Natural killer cell (primary cell): ENCODE measurements at places on chromosomes 1 and 21. TPM values are rescaled to one million over a fixed set of nuclear protein-coding genes. Genes with fewer than 3 reads are reported as not detected.

The OR2T3 gene
- total RNA-seq: not detected

The S100A14 gene
- total RNA-seq: not detected

The ASPM gene
- total RNA-seq: 1.1 TPM

The HCN3 gene
- total RNA-seq: 3.4 TPM

The S100A1 gene
- total RNA-seq: not detected

The LEMD1 gene
- not detected for total RNA-seq

The SYCP1 gene
- total RNA-seq: not detected

The SFT2D2 gene
- total RNA-seq: 116 TPM

The TRABD2B gene
- not detected for total RNA-seq

The LRP8 gene
- total RNA-seq: 23.2 TPM

The PRELP gene
- not detected for total RNA-seq

The GPATCH2 gene
- total RNA-seq: 10.4 TPM

The RPE65 gene
- not detected for total RNA-seq

GRCh38 chr1:228010921-228011320 lies 4.1 kb downstream of the WNT3A start:
- DNase-seq: no peak
- no peak overlapping the region for H3K27ac ChIP-seq
- H3K27me3 ChIP-seq: peaks cover 2% of the 10 kb centered on the region
- H3K4me3 ChIP-seq: no peak overlapping the region

DNA sequence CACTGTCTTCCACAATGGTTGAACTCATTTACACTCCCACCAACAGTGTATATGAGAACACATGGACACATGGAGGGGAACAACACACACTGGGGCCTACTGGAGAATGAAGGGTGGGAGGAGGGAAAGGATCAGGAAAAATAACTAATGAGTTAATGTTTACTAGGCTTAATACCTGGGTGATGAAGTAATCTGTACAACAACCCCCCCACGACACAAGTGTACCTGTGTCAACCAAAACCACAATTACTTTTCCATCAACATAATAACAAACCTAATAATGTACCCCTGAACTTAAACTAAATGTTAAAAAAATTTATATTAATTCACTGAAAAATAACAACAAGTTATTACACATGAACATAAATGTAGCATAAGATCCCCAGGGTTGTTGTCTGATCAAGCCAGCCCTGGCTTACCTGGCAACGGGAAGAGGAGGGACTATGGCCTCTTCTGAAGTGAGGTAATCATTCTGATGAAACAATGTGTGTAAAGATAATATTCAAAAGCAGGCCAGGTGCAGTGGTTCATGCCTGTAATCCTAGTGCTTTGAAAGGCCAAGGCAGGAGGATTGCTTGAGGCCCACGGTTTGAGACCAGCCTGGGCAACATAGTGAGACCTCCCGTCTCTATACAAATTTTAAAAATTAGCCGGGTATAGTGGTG lies 40.8 kb upstream of the HEATR1 start:
- H3K4me3 ChIP-seq: no peak overlapping the region
- DNase-seq: no peak
- H3K27ac ChIP-seq: no peak overlapping the region

- DNase-seq: no peak
- no peak overlapping the region for H3K27ac ChIP-seq
- no peak overlapping the region for H3K4me3 ChIP-seq
- no peaks in the 10 kb centered on the region for H3K4me1 ChIP-seq
Measured at GRCh38 chr1:97145321-97145956, 423.9 kb downstream of the PTBP2 start.

DNA sequence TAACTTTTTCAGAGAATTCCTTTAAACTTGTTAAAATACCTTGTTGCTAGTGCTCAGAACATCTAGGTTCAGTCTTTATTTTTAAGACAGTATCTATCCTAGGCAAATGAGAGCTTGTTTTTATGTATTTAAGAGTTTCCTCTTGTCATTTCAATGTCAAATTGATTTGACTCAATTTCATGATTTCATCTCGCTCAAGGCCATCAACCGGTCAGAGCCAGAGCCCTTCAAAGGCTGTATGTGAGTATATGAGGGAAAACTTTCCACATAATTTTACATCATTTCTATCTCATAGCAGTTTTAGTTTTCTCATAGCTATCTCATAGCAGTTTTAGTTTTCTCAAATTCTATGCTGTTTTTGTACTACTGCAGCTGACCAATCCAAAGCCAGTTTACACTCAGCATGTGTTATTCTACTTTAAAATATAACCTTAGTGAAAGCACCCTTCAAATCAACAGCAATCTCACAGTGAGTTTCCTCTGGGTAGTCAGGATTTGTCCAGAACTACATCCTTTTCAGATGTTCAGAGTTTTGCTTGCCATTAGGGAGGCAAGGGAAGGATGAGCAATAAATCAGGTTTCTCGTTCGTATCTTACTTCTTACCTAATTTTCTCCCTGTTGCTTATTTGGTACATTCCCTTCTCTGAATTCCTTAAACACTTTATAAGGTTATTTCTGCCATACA lies 12.7 kb downstream of the HNRNPU start:
- H3K4me1 ChIP-seq: peaks cover 7% of the 10 kb centered on the region
- DNase-seq: no peak
- no peak overlapping the region for H3K4me3 ChIP-seq
- H3K36me3 ChIP-seq: peaks cover 92% of the 10 kb centered on the region

DNA sequence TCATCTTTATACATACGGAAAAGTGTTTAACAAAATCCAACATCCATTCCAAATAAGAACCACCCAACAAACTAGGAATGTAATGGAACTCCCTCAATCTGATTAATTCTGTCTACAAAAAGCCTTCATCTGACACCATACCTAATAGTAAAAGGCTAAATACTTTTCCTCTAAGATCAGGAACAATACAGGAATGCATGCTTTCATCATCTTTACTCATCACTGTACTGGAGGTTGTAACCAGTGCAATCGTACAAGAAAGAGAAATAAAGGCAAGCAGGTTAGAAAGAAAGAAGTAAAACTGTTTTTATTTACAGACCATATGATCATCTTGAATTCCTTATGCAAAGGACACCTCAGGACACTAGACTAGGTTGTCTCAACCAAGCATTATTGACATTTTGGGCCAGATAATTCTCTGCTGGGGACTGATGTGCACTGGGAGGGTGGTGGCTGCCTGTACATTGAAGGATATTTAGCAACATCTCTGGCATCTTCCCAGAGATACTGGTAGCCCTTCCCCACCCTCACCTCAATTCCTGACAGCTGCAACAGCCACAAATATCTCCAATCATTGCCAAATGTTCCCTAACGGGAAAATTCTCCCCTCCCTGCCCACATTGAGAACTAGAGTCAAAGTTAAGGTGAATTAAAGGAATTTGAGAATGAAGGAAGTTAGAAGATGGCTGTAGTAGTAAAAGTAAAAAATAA lies 30.6 kb upstream of the INSL5 start:
- no peak overlapping the region for H3K4me3 ChIP-seq
- no peaks in the 10 kb centered on the region for H3K4me1 ChIP-seq
- no peak overlapping the region for H3K27ac ChIP-seq
- no peaks in the 10 kb centered on the region for H3K36me3 ChIP-seq
- H3K27me3 ChIP-seq: no peaks in the 10 kb centered on the region

- H3K27me3 ChIP-seq: no peaks in the 10 kb centered on the region
- H3K4me3 ChIP-seq: no peak overlapping the region
- H3K4me1 ChIP-seq: no peaks in the 10 kb centered on the region
- H3K27ac ChIP-seq: no peak overlapping the region
Measured at GRCh38 chr1:170377896-170378634, 153.9 kb upstream of the GORAB start.

GRCh38 chr1:77533660-77534305 lies 148.7 kb downstream of the ZZZ3 start:
- H3K27ac ChIP-seq: no peak overlapping the region
- H3K4me3 ChIP-seq: no peak overlapping the region
- DNase-seq: peak; percentile 42
- peaks cover 9% of the 10 kb centered on the region for H3K4me1 ChIP-seq

GRCh38 chr1:91718368-91718767 lies 167.6 kb downstream of the TGFBR3 start:
- peaks cover 78% of the 10 kb centered on the region for H3K36me3 ChIP-seq
- no peak for DNase-seq
- peaks cover 12% of the 10 kb centered on the region for H3K4me1 ChIP-seq
- no peak overlapping the region for H3K27ac ChIP-seq
- H3K4me3 ChIP-seq: no peak overlapping the region

GRCh38 chr21:41717573-41718330 lies 49.1 kb downstream of the RIPK4 start:
- H3K4me1 ChIP-seq: no peaks in the 10 kb centered on the region
- H3K27me3 ChIP-seq: peaks cover 5% of the 10 kb centered on the region
- H3K36me3 ChIP-seq: no peaks in the 10 kb centered on the region
- no peak overlapping the region for H3K27ac ChIP-seq

DNA sequence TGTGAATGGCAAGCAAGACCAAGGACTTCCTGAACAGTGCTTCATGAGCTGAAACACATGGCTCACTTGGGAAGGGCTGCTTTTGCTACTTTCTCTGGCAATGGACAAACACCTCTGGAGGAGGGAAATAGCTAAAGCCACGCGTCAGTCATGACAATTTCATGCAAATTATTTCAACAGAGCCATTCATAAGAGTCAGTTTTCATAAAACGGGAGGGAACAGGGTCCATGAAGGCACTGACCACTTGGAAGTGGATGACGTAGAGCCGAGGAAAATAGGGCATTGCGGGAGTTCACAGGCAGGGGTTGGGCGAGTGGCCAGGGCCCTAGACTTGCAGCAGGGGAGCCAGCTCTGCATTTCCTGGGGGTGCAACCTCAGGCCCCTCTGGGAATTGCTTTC lies 43.9 kb downstream of the SDC3 start:
- no peak overlapping the region for H3K4me3 ChIP-seq
- DNase-seq: no peak
- no peak overlapping the region for H3K27ac ChIP-seq

- peak; percentile 49 for DNase-seq
- no peaks in the 10 kb centered on the region for H3K27me3 ChIP-seq
- H3K36me3 ChIP-seq: no peaks in the 10 kb centered on the region
- H3K4me3 ChIP-seq: no peak overlapping the region
- H3K4me1 ChIP-seq: peaks cover 26% of the 10 kb centered on the region
Measured at GRCh38 chr1:36606641-36607262, 124.0 kb upstream of the CSF3R start.

- no peaks in the 10 kb centered on the region for H3K27me3 ChIP-seq
- no peaks in the 10 kb centered on the region for H3K4me1 ChIP-seq
- H3K36me3 ChIP-seq: no peaks in the 10 kb centered on the region
- H3K27ac ChIP-seq: no peak overlapping the region
Measured at GRCh38 chr1:164498792-164499191, 60.2 kb upstream of the PBX1 start.

GRCh38 chr1:15137809-15138208 lies 15.7 kb upstream of the TMEM51 start:
- no peaks in the 10 kb centered on the region for H3K36me3 ChIP-seq
- DNase-seq: no peak
- no peak overlapping the region for H3K4me3 ChIP-seq
- H3K27me3 ChIP-seq: peaks cover 2% of the 10 kb centered on the region

DNA sequence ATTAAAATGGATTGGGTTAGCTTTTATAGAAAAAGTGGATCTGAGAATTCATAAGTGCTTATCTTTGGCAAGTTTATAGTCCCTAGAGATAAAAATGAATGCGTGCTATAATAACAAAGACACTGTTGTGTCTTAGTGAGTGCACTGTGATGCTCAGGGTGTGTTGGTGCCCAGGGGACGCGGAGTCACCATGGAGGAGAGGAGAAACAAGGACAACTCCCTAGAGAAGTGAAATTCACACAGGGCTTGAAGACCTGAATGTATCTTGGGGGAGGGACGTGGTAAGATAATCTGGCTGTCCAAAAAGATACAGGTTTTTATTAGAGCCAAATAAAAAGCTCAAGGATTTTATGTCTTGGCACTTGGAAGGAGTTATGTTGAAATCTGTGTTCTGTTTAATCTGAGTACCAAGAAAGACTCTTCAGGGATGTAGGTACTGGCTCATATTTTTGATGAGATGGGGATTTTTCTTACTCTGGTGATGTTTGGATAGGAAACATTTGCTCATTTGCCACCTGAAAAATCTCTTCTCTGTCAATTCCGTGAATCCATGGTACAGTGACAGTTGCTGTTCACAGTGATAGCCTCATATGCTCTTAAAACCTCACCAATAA lies 9.6 kb downstream of the SMYD2 start:
- H3K27me3 ChIP-seq: no peaks in the 10 kb centered on the region
- DNase-seq: no peak
- no peak overlapping the region for H3K4me3 ChIP-seq
- peaks cover 13% of the 10 kb centered on the region for H3K4me1 ChIP-seq
- H3K27ac ChIP-seq: no peak overlapping the region
